GOT3 (cell line): ENCODE measurements at places on chromosomes 13 and 19.

DNA sequence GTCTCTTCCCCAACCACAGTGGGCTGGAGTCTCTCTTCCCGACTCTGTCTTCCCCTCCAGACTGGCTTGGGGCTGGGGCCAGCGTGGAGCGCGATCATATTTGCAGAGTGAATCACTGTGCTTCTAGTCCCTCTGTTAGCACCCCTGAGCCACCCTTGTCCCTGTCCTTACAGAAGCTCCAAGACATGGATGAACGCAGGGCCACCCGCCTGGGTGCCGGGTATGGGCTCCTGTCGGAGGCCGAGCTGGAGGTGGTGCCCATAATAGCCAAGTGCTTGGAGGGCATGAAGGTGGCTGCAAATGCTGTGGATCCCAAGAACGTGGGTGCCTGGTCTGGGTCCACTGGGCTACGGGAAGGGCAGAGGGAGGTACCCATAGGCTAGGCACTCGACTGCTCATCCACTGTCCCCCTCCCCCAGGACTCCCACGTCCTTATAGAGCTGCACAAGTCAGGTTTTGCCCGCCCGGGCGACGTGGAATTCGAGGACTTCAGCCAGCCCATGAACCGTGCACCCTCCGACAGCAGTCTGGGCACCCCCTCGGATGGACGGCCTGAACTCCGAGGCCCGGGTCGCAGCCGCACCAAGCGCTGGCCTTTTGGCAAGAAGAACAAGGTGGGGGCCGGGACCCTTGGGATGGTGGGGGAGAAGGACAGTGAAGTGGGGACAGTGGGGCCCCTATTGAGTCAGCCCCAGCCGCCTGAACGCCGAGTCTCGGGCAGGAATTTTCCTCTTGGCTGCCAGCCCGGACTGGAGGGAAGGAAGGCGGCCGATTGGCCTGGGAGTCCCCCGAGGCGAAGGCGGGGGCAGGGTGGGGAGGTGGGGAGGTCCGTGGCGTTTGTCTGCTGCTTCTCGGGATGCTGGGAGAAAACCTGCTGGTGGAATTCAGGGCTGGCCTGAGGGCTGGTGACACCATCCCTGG lies 5.2 kb downstream of the TRIP10 start:
- DNase-seq: no peak

DNA sequence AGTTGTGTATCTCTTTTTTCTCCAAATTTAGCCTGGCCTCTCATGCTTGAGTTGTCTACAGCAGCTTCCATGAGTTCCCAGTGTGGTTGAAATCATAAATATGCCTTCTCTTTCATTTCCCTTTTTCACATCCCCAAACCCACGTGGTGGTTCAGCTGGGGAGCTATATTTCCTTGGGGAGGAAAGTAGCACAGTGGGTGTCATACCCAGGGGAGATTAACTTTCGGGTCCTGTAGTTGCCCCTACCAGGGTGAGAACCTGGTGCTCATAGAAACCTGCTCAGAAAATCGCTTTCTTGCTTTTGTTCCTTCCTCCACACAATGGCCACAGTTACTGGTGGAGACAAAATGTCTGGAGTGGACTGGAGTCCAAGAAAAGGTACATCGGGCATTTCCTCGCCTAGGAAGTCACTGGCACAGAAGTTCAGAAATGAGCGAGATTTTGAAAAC lies 7.0 kb upstream of the LILRA4 start:
- no peak for DNase-seq

DNA sequence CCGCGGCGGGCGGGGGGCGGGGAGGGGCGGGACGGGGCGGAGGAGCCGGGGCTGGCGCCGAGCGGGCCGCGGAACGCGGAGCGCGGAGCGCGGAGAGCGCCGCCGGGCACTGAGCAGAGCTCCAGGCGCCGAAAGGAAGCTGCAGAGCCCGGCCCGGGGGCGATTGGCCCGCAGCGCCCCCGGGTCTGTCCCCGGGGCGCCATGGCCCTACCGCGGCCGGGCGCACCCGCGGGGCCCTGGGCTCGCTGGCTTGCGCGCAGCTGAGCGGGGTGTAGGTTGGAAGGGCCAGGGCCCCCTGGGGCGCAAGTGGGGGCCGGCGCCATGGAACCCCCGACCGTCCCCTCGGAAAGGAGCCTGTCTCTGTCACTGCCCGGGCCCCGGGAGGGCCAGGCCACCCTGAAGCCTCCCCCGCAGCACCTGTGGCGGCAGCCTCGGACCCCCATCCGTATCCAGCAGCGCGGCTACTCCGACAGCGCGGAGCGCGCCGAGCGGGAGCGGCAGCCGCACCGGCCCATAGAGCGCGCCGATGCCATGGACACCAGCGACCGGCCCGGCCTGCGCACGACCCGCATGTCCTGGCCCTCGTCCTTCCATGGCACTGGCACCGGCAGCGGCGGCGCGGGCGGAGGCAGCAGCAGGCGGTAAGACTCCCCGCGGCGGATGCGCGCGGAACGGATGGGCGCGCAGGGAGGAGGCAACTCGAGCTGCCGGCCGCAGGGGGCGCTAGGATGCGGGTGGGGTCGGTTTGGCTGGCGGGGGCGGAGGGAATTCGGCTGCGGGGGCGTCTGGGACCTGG lies at the start of gene PDE4A:
Gene PDE4A (plus strand): TSS at position 95 of the 796 bp plus-strand sequence. CDS start 227 bp downstream, at position 322.
- DNase-seq: no peak

GRCh38 chr13:74860789-74861188 lies 621.2 kb downstream of the TBC1D4 start:
- DNase-seq: no peak

- no peak for DNase-seq
These were observed 11.4 kb upstream of the IGFL1 start for GRCh38 chr19:46218160-46218559.

DNA sequence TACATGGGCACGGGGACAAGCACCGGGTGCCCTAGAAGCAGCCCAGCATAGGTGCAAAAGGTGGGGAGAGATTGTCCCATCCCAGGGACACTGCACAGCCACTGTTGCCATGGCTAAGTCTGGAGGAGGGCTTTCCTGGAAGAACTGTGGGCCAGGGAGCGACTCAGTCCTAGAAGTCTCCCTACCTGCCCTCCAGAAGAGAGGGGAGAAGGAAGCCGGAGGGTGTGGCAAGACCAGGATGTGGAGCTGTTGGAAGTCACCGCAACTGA lies 2.3 kb upstream of the FBN3 start:
- DNase-seq: no peak

GRCh38 chr13:80562433-80563156 lies 221.7 kb upstream of the SPRY2 start:
- DNase-seq: no peak

DNA sequence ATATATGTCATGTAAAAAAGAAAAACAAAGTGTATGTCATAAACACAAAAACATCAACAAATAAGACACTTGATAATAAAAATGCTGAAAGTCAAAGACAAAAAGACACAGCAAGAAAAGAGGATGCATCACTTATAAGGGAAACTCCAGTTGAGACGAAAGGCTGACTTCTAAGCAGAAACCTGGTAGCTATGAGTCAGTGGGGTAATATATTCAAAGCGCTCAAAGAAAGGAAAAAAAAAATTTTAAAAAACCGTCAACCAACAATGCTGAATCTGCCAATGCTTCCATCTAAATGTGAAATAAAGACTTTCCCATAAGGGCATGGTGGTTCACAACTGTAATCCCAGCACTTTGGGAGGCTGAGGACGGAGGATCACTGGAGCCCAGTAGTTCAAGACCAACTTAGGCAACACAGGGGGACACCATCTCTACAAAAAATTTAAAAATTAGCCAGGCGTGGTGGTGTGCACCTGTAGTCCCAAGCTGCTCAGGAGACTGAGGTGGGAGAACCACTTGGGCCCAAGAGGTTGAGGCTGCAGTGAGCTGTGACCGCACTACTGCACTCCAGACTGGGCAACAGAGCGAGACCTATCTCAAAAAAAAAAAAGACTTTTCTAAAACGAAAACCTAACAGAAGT lies 24.0 kb downstream of the USP12 start:
- DNase-seq: no peak

DNA sequence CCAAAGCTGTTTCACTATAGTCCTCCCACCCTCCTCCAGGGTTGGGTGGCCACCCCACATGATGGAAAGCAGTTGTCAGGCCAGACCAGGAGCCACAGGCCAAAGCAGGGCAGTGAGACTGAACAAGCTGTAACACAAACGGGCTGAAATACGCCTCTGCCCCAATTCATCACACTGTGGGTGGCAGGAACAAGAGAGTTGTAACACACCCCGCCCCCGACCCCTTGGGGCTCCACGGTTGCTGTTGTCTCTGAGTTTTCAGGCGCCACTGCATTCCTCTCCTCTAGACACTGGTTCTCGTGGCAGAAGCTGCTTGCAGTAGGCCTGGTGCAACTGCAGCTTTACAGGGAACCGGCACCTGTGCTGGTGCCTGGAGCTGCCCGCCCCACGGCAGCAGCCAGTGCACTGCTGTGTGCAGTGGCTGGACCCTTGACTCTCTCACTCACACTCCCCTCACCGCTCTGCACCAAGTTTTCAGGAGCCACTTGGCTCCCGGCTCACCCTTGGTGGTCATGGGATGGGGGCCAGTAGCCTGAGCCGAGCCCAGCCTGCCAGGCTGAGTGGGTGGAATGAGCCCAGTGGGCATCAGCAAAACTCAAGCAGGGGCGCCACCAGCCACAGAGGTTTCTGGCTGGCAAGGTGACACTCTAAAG lies 1314.5 kb upstream of the MIR17HG start:
- no peak for DNase-seq

DNA sequence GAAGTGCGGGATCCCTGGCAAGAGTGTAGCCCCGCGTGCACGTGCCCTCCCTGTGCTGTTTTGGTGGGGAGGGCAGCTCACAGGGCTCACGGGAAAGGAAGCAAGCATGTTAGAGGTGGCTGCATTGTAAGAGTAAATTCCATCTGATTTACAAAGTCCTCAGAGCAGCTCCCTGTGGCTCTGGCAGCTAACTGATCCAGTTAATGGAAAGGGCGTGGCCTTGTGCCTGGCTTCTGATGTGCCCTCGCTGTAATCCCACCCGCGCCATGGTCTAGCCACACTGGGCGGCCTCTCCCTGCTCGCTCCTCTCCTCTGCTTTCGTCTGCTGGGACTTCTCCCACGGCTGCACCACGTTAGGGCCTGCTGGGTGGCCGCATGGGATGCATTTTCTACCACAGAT lies 258.5 kb downstream of the FGF9 start:
- no peak for DNase-seq

DNA sequence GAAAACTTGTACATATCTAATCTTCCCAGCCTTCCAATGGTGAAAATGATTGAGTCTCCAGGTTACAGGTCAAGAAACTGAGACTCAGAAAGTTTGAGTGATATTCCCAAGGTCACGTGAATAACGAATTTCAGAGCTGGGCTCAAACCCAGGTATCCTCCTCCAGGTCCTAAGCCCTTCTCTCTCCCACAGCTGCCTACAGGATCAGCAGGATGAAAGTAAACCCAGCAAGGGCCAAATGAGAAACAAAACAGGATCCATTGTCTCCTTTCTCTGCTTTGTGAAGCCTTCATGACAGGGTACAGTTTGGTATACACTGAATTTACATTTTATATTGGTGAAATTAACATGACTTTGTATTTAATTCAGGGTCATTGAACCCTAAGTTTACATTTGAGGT lies 208.1 kb downstream of the RBM26 start:
- DNase-seq: no peak

- DNase-seq: peak; percentile 13
These were observed at the start of gene ZNF254 for GRCh38 chr19:24086974-24087595. ZNF254 (plus strand) TSS chr19:24087187; CDS start chr19:24087308, 121 bp downstream.

- DNase-seq: no peak
These were observed 46.0 kb downstream of the SAE1 start for GRCh38 chr19:47176627-47177090.

DNA sequence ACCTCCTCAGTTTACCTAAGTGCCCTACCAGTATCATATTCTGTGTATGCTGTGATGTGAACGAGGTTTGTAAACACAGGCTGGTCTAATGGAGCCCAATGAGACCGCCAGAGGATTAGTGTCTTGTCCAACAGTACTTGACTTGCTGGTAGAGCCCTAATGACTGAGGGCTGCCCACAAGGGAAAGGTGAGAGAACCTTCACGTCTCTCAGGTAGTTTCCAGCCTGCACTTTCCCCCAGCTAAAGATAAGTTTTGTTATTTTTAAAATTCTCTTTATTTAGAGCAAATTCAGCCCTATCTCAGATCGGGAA lies 498 bp upstream of the RBM26 start:
- DNase-seq: no peak

GRCh38 chr19:38361633-38362075 lies 12.7 kb upstream of the PSMD8 start:
- DNase-seq: no peak

GRCh38 chr19:48169578-48169938 lies 586 bp downstream of the LIG1 start:
- no peak for DNase-seq

DNA sequence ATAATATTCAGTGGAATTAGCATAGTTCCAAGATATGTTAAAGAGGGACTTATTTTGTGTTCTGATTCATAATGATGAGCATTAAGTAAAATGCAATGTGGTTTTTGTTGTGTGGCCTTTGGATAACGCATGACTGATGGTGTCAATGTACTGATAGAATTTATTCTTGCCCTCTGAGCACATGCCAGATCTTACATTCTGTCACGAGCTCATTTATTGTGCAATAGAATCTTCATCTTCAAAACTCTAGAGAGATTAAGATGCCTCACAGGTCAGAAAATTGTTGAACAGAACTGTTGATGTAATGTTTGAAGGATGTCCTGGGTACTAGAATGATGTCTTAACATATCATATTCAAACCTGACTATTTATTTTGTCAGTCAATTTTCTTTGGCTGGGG lies 148.0 kb upstream of the HTR2A start:
- no peak for DNase-seq

- no peak for DNase-seq
These were observed 519.9 kb upstream of the SPRY2 start for GRCh38 chr13:80860845-80861244.

GRCh38 chr19:38606131-38606530 lies 11.6 kb downstream of the MAP4K1 start:
- no peak for DNase-seq

DNA sequence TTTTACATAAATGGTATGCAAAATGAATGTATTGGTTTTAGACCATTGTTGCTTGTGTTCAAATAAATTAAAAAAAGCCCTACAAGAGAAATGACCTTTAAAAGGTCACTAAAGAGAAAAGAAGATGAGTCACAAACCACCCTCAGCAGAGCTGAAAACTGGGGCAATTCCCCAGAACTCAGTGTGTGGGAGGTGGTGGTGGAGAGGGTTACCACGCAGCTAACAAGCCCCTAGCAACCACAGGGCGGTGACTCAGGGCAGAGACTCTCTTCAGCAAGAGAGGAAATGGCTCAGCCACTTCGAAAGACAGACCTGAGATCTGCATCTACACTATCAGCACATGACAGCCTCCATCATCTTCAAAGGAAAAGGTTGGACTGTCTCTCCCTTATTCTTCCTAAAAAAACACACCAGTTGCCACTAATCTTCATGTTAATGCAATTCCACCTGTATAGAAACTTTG lies 29.4 kb upstream of the NDFIP2 start:
- DNase-seq: peak; percentile 67

DNA sequence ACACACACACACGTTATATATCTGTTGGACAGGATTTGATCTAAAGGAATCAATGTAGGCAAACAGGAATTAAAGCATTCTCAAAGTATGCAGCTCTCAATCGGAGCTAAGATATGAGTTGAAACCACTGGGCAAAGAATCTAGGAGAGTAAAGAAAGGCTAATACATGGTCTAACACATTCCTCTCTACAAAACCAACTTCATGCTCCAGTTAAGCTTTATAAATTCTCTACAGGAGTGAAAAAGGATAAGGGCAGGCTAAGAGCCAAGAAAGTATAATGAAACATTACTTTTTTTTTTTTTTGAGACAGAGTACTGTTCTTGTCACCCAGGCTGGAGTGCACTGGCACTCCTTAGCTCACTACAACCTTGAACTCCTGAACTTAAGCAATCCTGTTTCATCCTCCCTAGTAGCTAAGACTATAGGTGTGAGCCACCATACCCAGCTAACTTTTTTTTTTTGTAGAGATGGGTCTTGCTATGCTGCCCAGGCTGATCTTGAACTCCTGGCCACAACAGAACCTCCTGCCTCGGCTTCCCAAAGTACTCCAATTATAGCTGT lies 10.6 kb downstream of the FBXL3 start:
- no peak for DNase-seq
